ENCODE measurements at places on chromosomes 7 and 10.

DNA sequence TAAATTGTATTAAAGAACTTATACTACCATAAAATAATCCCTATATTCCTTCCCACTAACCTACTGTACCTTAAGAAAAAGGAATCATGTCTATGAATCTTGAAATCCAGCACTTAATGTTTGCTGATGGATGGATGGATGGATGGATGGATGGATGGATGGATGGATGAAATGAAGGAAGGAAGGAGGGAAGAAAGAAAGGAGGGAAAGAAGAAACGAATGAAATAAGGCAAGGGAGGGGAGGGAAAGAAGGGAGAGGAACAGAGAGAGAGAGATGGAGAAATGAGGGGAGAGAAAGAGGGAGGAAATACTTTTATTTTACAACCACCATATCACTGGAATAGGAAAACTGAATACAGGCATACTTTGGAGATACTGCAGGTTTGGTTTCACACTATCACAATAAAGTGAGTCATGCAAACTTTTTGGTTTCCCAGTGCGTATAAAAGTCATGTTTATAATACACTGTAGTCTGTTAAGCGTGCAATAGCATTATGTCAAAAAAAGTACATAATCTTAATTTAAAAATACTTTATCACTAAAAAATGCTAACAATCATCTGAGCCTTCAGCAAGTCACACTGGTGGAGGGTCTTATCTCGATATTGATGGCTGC lies 219.8 kb downstream of the CHCHD3 start:
- DNase-seq = no peak

DNA sequence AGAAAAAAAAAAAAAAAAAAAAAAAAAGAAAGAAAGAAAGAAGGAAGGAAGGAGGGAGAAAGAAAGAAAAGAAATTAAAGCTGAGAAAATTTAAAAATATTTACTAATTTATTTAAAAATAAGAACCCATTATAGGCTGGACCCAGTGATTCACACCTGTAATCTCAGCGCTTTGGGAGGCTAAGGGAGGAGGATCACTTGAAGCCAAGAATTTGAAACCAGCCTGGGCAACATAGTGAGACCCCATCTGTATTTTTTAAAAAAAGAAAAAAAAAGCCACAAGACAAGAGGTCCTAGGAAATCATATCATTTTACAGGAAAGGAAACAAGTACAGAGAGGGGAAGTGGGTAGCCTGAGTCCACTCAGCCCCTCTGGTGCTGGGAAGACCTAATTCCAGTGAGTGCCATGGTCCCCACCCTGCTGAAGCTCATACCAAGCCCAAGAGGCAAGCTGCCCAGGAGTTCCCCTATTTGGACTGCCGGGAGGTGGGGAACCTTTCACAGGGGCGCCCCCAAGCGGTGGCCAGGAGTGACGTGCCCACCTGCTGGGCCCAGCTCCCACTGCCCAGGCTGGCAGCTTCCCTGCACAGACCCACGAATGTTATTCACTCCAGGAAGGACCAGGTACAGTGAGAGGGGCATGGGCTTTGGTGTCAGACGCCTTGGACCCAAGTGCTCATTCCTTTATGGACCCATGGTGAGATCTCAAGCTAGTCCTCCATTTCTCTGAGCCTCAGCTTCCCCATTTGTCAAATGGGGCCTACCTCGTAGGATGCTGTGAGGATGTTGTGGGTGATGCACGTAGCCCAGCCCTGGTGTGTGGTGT lies 133.6 kb downstream of the ZMIZ1 start:
- DNase-seq = no peak

GRCh38 chr7:98974205-98974604 lies 95.9 kb downstream of the TRRAP start:
- no peak for DNase-seq

GRCh38 chr7:72335561-72336381 lies 76.4 kb downstream of the CALN1 start:
- DNase-seq = no peak

DNA sequence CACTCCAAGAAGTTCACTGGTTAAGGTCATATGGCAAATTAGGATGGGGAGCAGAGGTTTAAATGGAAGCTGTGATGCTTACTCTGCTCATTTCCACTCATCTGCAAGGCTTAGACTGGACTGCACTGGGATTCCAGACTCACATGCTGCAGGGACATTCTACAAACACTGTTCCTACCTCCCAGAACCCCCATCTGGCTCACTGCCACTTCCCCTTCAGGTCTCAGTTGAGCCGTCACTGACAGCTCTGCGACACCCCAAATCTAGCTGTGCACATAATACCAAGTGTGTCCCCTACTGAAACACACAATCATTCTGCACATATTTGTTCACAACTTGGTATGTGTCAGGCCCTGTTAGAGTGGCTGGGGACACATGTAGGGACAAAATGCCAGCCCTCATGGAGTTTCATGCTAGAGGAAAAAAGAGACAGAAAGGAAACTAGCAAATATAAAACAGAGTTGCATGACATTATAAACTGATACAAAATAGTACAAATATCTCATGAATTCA lies 5.4 kb downstream of the PRKCQ start:
- DNase-seq = no peak

DNA sequence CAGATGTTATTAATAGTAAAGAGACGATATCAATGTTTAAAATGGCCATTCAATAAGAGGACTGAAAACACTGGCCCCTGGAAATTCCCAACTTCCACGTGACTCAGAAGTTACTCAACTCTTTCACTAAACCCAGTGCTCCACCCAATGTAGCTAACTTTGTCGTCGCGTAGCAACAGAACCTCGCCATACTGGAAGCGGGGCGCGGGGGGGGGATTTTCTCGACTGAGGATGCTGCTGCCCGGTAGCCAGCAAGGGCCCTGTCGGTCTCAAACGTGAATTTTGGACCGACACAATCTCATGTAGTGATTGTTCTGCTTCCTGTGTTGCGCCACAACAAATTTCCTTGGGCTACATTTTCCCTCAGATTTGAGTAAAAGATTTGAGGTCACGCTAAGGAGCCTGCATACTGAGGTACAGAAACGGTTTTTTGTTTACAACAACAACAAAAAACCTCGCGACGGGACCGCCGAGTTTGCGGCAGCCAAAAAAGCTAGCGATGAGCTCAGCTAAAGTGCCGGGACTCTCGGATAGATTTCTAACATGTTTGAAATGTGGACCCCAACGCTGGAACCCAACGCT lies 977 bp upstream of the SFR1 start:
- peak; percentile 96 for DNase-seq

GRCh38 chr7:82175319-82175718 lies 268.3 kb downstream of the CACNA2D1 start:
- DNase-seq = no peak

GRCh38 chr7:7125963-7126362 lies 56.4 kb upstream of the C1GALT1 start:
- DNase-seq = no peak

DNA sequence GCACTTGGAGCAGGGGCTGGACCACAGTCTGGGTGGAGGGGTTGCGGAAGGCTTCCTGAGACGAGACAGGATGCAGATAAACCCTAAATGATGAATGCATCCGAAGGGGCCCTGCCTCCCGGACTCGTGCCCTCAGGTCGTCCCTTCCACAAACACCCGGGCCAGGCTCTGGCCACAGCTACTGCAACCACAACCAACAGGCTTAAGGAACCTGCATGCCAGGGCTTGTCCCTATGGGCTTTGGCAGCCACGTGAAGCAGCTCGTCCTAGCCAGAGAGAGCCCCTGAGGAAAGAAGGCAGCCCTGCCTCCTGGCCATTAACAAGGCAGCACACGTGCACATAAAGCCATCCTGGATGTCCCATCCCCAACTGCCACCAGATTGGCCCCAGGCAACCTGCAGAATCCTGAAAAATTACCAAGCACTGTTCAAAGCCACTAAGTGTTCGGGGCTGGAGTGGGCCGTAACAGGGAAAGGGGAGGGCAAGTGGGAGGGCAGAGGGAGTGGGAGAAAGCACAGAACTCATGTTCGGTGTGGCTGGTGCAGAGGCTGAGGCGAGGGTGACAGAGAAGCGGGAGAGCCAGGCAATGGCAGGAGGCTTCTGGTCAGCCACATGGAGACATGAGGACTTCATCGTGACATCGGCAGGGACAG lies 62.7 kb downstream of the MAD1L1 start:
- no peak for DNase-seq

DNA sequence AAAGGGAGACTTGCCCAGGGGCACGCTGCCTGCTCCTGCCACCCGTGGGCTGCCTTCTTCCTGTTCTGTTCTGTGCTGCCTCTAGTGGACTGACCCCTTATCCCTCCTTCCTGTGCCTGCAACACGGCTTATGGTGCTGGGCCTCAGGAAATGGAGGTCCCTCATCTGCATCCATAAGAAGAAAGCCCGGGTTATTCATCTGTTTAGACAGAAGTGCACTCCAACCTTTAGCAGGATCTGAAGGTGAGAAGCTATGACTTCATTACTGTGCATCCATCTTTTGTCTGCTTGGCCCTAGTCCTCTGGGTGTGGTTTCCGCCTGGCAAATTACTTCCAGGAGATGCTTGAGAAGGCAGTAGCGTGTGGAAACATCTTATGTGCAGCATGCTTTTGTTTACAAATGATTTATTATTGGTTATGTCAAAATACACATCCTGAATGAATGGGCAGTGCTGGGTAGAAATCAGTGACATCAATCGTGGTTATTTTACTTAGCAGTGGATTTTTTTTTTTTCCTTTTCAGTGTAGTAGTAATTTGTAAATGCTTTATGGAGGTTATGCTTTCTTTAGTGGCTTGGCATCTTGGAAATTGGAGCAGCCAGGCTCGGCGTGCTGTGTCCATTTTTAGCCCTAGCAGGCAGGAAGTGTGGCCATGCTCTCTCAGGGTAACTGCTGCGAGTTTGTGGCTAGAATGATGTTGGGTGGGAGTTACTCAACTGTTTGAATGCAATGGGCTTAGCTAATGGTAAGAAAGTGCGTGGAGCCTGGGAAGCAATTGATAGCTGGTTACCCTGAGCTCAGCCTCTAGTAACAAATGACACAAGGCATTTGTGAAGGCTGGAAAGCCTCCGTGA lies 12.7 kb downstream of the PTPRE start:
- peak; percentile 43 for DNase-seq

DNA sequence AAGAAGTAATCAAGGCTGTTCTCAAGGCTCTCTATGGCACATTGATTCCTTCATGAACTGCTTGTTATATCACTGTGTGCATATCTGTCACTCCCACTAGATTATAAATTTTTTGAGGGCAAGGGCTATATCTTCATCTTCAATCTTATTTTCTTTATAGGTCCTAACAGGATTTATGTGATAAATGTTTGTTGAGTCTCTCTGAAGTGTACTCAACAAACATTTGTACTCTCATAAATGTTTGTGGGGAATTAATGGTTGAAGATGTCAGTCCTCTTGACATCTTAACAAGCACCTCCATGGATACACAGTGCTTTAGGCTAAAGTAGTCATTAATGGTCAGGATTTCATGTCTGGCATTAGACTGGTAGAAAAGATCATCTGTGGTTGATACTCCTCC lies 143.2 kb downstream of the RNLS start:
- no peak for DNase-seq

DNA sequence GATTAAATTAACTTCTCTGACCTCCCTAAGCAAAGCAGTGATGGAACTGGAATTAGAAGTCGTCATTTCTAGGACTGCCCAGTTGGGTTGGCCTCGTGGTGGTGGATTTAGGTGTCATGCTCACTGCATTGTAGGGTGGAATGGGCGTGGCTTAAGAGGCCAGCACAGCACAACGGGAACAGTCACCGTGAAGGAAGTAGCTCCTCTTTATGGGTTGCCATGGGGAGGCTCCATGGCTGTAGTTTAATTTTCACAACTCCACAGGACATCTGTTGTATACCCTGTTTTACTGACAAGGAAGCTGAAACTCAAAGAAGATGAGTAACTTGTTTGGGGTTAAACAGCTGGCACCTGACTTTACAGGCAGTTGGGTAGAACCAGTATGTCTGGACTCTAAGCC lies 208.3 kb downstream of the CELF2 start:
- peak; percentile 96 for DNase-seq

DNA sequence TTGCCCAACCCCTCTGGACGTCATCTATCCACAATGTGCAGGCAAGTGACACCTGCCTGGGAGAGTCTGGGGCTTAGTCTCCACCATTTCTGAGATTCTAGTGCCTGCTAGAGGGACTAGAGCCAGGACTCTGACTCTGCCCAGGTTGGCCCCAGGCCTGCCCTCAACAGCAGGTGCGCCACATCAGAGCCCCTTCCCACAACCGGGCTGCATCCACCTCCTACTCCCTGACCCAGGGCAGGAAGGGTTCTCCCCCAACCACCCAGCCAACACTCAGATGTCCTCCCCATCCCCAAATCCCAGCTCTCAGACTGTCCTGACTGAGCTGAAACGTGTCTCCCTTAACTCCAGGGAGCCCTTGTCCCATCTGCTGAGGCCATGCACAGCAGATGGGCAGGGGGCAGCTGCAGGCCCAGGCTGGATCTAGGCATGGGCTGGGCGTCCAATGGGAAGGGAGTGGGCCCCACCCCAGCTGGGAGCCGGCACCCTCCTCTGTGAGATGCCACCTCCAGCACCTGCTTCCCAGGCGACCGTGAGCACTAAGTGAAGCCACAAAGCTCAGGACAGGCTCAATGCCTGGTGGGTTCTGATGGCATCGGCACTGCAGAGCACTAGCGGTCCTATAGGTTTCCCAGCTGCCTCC lies 49.2 kb downstream of the RASGEF1A start:
- DNase-seq = no peak

- DNase-seq = no peak
These were observed 58.4 kb upstream of the SPOCK2 start for GRCh38 chr10:72146559-72147323.

DNA sequence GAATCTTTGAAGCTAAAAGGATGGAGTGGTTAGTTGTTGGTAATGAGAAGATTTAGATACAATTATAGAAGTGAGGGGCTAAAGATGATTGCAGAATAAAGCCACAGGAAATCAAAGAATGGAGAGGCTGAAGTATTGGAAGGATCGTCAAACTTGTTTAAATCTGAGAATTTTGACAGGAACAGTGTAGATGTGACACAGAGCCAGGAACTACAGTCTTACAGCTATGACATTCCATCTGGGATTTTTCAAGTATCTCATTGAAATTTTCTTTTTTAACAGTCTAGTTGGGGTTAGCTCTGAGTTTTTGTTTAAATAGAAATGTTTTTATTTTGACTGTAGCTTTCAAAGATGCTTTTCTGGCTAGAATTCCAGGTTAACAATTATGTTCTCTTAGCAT lies 181.4 kb downstream of the NRG3 start:
- no peak for DNase-seq

GRCh38 chr10:31359979-31360378 lies 41.0 kb downstream of the ZEB1 start:
- DNase-seq = peak; percentile 46

All from LHCN-M2 (cell line).